ENCODE measurements at places on chromosomes 11 and 22. TPM values are rescaled to one million over a fixed set of nuclear protein-coding genes. Genes with fewer than 3 reads are reported as not detected.

The APOA5 gene
- total RNA-seq = not detected

GRCh38 chr11:17978553-17979287, 34.1 kb downstream of the SERGEF start:
- peak; percentile 50 for DNase-seq

DNA sequence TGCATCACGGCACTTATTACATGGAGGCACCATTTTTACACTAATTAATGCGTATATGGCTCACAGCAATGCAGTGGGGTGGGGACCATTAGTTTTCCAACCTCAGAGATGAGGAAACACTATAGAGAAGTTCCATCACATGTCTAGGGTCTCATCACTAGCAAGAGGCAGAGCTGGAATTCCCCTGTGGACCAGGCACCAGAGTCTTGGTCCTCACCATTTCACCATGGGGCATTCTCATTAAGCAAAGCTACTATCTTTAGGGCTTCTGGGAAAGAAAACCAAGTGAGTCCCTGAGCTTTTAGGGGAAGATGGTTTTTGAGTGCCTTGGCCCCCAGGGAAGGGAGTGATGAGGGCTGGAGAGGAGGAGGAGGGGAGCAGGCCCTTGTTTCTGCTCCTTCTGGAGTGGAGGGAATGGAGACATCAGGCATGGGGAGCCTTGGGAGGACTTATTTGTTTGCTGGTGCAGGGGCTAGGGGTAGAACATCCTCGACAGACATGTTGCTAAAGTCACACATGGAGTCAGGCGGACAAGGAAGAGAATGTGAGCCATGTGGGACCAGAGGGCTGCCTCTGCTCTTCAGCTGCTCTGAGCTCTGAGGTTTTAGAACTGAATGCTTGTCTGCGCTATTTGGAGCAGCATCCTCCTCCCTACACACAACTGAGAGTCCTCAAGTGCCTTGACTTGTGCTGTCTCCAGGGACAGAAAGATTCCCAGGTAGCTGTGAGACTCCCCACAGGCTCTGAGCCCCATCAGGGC, 40.3 kb upstream of the ZBED5 start:
- no peak for DNase-seq

The ALKBH8 gene
- total RNA-seq = 11.0 TPM

The MS4A15 gene
- total RNA-seq = not detected

DNA sequence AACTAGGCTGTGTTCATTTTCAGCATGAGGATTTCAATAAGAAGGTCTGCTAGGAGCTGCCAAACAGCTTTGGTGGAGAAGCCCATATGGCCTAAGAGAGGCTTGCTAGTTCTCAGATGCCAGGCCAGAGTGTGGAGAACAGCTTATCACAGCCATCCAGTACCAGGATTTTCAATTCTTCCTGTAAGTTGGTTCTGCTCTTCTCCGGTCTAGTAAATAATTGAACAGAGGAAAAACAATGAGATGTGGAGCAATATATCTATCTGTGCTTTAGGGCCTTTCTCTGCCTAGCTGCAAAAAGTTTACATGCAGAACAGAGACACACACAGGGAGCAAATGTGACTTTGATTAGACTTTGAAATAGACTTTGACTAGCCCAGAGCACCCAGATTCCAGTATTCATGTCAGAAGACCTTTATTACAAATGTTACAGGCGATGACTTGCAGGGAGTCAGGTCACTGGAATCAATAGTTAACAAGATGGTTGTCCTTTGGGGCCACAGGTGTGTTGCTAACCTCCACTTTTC, 19.8 kb upstream of the PPP2R1B start:
- no peak for DNase-seq

DNA sequence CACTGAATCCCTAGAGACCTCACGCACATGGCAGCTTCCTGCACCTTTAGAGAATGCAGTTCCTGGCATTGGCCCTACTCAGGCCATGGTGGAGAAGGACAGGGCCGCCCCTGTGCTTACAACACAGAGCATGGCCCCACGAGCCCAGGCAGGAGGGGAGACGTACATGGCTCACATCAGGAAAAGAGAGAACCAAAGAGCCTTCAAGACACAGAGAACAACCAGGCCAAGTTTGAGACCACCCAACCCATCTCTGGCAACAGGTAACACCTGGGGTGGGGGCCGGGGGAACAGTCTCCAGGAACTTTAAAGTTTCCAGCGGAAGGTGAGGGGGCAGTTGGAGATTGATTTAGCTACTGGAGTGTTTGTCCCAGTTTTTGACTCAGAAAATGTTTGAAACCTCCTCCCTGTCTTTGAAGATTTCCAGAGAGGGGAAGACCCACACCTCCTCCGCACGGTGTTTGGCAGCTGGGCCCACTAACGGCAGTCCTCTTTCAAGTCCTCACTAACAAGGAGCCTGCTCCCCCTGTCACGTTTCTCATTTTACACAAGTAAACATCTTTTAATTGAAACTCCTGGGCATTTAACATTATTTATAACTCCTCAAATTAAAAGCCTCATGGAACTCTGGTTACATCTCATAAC, 1423.8 kb downstream of the TBC1D22A start:
- DNase-seq = no peak

The KLHDC7B gene
- total RNA-seq = 0.05 TPM

The ARRB1 gene
- total RNA-seq = 56.5 TPM

- DNase-seq = no peak
These were observed 25.2 kb upstream of the CARD16 start for GRCh38 chr11:105070306-105070705.

The ISX gene
- total RNA-seq = not detected

The OR8G5 gene
- total RNA-seq = not detected

- no peak for DNase-seq
These were observed 34.6 kb upstream of the MMP13 start for GRCh38 chr11:102990145-102990544.

- no peak for DNase-seq
These were observed 108.2 kb upstream of the ARHGAP42 start for GRCh38 chr11:100578831-100579311.

- no peak for DNase-seq
These were observed 31.6 kb downstream of the MRGPRX4 start for GRCh38 chr11:18204220-18204619.

The CENPM gene
- total RNA-seq = 47.3 TPM

- no peak for DNase-seq
These were observed 118.1 kb downstream of the DBX1 start for GRCh38 chr11:20042045-20042639.

DNA sequence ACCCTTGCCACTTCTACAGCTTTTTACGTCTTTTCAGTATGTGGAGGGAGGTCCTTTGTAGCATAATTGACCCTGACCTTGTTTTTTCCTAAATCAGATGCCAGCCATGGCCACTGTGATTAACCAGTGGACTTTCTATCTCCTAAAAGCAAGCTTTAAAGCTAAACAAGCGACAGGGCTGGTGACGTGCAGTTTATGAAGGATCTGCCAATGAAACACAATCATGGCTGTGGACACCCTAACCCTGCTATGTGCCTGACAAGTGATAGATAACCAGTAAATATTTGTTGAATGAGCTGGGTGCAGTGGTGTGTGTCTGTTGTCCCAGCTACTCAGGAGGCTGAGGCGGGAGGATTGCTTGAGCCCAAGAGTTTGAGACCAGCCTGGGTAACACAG, 64.2 kb downstream of the LIF start:
- no peak for DNase-seq

DNA sequence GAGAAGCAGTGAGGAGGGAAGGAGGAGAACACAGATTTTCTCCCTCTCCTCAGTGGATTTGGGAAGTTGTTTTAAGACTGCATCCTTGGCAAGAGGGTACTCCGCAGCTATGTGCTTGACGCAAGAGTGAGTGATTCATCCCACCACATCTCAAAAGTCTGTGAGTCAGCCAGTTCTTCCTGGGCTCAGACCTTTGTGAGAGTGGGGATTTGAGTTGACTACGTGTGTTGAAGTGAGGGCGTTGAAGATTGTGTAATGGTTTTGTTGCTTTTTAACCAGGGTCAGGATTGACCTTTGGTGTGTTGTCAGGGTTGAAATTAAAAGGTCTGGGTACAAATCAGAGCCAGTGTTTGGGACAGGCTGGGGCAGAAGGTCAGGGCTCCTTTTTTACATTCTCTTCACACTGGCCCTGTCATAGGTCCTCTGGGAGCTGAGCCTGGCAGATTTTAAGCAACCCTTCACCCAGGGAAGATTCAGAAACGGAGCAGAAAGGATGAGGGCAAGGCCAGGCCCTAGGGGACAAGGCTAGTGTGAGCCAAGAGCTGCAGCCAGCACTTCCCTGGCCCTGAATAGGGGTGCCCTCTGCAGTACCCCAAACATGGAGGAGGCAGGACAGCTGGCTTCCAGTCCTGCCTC, 4.2 kb upstream of the C11orf86 start:
- no peak for DNase-seq

The PACSIN3 gene
- total RNA-seq = 56.4 TPM

The C11orf87 gene
- 0.20 TPM for total RNA-seq

- DNase-seq = no peak
These were observed 292.6 kb downstream of the TBC1D22A start for GRCh38 chr22:47055073-47055355.

GRCh38 chr11:37182031-37182430, 584.0 kb upstream of the RAG2 start:
- DNase-seq = no peak

- DNase-seq = peak; percentile 38
These were observed 377.7 kb downstream of the TENM4 start for GRCh38 chr11:79062814-79063762.

DNA sequence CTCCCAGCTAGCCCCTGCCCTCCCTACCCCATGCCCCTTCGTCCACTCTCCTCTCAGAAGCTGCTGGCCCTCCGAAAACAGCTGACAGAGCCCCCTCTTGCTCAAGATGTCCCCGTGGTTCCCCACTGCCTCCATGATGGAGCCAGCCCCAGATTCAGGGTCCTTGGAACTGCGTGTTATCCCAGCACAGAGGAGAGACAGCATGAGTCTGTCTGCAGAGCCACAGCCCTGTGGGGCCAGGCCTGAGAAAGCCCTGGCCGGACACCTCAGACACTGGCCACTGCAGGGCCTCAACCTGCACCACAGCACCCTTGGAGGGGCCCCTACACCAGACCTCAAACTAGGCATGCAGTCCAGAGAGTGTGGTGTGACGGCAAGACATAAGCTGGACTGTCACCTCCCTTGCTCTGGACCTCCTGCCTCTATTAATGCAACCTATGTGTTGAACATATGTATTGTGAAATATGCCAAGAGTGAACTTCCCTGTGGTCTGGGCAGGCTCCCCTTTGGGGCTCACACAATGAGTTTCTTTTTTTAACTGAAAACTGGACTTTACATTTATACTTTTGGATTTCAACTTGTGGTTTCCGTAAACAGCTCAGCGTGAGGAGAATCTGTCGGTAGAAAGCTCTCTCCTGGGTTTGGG, 9.6 kb downstream of the PNPLA5 start:
- DNase-seq = no peak

- DNase-seq = no peak
These were observed 12.0 kb downstream of the UPK3A start for GRCh38 chr22:45296628-45297297.

DNA sequence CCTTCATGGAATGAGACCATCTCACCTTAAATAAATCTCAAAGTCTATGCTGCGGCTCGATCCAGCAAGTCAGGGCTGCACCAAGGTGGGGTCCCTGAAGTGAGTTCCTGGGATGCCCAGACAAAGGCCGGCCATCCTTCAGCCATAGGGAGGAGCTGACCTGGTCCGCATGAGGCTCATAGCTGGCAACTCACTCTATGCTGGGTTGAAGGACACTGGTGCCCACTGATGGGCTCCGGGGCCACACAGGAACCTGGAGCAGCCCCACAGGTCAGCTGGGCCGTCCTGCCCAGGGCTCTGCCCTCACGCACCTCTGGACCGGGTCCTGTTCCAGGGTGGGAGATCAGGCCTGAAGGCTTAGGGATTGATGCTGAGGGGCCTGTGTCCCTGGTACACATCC, 1339.3 kb downstream of the TBC1D22A start:
- DNase-seq = no peak

GRCh38 chr22:44622147-44622427, 79.9 kb upstream of the PRR5 start:
- DNase-seq = no peak

DNA sequence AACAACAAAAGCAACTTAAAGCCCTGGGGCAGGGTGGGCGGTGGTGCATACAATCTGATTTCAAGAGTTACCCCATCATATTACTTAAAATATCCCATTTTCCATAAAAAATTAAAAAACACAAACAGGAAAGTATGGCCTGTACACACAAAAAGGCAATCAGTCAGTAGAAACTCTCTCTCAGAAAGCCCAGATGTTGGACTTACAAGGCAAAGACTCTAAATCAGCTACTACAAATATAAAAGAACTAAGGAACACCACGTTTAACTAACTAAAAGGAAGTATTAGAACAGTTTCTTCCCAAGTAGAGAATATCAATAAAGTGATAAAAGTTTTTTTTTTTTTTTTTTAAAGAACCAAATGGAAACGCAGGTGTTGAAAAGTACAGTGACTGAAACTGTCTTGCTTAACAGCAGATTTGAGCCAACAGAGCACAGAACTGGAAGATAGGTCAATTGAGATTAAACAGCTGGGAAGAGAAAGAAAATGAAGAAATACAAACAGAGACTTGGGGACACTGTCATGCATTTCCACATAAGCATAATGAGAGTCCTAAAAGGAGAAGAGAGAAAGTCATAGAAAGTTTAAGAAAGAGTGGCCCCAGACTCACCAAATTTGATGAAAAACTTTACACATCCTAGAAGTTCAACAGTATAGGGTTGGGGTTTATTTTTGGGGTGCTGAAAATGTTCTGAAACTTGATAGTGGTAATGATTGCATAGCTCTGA, 8.6 kb downstream of the SC5D start:
- no peak for DNase-seq

DNA sequence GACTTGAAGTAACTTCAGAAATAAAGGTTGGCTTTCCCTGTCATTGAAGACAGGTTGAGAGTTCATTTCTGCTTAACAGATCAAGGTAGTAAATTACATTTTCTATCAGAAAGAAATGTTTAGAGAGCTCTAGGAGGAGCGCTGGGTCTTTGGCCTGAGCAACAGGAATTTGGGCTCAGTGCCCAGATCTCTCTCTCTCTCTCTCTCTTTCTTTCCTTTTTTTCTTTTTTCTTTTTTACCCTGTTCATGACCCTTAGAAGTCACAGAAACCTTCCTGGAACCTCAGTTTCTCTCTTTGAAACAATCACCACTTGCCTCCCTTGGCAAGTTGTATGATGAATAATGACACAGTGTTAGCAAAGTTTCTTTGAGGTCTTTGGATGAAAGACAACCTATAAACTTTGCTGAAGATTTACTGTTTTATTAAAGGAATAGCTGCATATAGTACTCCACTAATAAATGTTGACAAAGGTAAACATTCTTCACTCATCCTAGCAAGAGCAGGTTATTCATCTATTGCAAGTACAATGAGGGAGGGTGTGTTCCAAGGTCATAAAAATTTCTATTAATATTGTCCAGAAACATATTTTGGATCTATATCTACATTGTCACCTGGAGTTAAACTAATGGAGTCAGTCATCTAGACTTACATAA, 35.5 kb upstream of the RASSF10 start:
- DNase-seq = no peak

GRCh38 chr11:113831314-113831713, 44.1 kb downstream of the USP28 start:
- no peak for DNase-seq
